ENCODE measurements at places on chromosomes 16 and 17.

- DNase-seq = no peak
Observed at GRCh38 chr16:12551530-12551929, 252.2 kb downstream of the CPPED1 start.

DNA sequence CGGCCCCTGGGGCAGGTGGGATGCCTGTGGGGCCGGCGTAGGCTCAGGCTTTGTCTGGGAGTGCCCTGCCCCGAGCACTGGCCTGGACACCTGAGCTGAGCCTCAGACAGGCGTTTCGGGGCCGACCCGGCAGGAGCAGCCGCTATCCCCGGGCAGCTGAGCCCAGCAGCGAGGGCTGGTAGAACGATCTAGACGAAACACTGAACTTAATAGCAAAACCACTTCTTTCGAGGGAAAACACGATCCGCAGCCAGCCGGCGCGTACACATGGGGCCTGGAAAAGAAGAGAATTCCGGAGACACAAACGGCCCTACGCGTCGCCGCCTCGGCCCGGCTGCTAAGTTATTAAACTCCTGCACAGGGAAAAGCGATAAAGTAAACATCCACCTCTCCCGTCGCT, 22.0 kb upstream of the SSTR5 start:
- no peak for DNase-seq

DNA sequence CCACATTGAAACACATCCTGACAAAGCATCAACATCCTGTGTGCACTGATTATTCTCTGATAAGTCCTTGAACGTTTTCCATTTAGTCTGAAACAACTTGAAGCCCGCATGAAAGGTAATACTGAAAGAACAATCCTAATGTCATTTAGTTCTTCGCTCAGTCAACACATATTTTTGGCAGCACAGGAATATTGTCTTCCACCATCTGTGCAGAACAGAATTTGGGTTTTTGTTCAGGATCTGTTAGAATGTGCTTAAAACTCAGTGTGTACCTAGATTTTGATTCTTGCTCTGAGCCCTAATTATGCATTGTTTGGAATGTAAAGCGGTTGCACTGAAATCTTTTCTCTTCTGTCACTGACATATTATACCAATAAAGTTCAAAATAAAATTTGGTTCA, 1036.6 kb downstream of the CDH11 start:
- DNase-seq = no peak

DNA sequence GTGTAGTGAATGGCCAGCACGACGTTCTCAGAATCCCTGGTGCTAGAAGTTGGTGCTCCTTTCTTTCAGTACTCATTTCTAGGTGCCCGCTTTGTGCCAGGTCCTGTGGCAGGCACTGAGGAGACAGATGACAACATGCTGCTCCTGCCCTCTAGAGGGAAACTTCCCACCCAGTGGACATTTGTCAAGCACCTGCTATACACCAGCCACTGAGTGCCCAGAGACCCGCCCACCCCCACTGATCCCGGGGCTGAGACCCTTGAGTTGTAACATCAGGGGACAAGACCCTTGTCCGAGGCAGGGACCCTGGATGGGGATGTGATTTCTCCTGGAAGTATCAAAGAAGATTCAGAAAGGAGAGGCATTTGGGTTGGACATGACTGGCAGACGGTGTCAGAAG, 25.1 kb downstream of the UNC13D start:
- no peak for DNase-seq
